Heart right ventricle (tissue), 16 donors: ENCODE measurements at places on chromosomes 13 and 19. TPM values are rescaled to one million over a fixed set of nuclear protein-coding genes. Genes with fewer than 3 reads are reported as not detected.

- H3K4me1 ChIP-seq, result peaks cover 19% of the 10 kb centered on the region
- peak overlapping the region; percentile 44 for H3K4me3 ChIP-seq
- no peaks in the 10 kb centered on the region for H3K36me3 ChIP-seq
- DNase-seq, result no peak
- peaks cover 9% of the 10 kb centered on the region for H3K27me3 ChIP-seq
These were observed 4.9 kb downstream of the REX1BD start for GRCh38 chr19:18593367-18594095.

DNA sequence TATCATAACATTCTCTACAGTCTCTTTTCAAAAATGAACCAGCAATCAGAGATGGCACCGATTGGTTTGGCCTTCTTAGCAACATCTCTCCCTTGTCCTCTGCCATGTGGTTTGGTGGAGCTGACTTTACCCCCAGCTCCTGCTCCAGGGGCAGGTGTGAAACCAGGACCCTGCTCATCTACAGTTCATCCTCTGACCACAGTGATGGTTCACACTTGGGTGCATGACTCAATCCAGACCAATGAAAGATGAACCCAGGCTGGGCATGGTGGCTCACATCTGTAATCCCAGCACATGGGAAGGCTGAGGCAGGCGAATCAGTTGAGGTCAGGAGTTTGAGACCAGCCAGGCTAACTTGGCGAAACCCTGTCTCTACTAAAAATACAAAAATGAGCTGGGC lies 33.6 kb upstream of the FFAR2 start:
- H3K4me1 ChIP-seq, result no peaks in the 10 kb centered on the region
- H3K27me3 ChIP-seq, result no peaks in the 10 kb centered on the region
- H3K36me3 ChIP-seq, result no peaks in the 10 kb centered on the region
- H3K4me3 ChIP-seq, result no peak overlapping the region
- no peak overlapping the region for H3K27ac ChIP-seq

- H3K4me1 ChIP-seq, result no peaks in the 10 kb centered on the region
- H3K27ac ChIP-seq, result no peak overlapping the region
- H3K36me3 ChIP-seq, result no peaks in the 10 kb centered on the region
- no peak for DNase-seq
- no peaks in the 10 kb centered on the region for H3K27me3 ChIP-seq
These were observed 527.5 kb downstream of the DCT start for GRCh38 chr13:93951951-93952350.

DNA sequence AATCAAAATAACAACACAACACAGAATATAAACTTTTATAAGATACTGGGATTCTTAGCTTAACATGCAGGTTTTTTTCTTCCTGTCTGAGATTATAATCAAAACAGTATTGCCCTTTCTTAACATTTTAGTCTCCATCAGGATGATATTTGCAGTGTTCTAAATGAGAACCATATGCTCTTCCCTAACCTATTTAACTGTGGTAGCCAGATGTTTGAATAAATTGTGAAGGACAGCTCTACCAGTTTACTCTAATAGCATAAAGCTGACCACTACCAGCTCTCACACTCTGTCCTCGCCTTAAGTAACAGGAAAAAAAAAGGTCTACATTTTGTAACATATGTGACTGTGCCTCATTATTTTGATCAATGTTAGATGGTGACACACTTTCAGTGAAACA lies 618.7 kb upstream of the SGCG start:
- H3K4me1 ChIP-seq, result no peaks in the 10 kb centered on the region
- H3K4me3 ChIP-seq, result no peak overlapping the region
- no peak overlapping the region for H3K27ac ChIP-seq
- DNase-seq, result no peak
- H3K36me3 ChIP-seq, result no peaks in the 10 kb centered on the region

Gene SPRED3
- polyA plus RNA-seq, result 0.51 TPM

DNA sequence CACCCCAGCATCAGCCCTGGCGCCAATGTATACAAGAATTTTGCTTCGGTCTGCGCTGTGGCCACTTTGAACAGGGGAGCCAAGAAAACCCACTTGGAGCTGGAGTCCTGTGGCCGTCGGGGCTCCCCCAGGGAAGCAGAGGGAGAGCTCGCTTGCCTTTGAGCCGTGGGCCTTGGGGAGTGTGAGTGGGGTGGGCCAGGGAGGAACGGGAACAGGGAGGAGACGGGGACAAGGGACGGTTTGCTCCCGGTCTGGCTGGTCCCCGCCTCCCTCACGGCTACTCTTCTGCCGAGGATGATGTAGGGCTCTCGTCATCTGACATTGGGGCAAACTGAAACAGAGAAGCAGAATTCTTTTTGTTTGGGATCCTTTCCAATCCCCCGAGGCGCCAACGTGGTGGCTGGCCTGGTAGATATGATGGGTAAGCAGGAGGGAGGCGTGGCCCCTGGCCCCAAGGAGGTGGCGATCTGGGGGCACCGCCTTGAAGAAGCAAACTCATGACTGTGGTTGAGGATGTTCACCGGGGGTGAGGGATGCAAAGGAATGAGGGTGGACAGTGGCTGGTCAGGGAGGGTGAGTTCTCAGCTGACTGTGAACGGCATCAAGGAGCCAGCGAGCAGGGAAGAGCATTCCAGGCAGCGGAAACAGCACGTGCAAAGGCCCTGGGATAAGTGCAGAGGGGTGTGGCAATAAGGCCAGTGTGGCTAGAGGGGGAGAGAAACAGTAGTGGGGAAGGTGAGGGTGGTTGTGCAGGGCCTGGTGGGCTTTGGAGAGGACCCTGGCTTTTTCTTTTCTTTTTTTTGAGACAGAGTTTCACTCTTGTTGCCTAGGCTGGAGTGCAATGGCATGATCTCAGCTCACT lies 10.9 kb upstream of the SPC24 start:
- peaks cover 4% of the 10 kb centered on the region for H3K36me3 ChIP-seq
- no peaks in the 10 kb centered on the region for H3K27me3 ChIP-seq
- no peak overlapping the region for H3K4me3 ChIP-seq
- peaks cover 25% of the 10 kb centered on the region for H3K4me1 ChIP-seq

GRCh38 chr19:17807731-17808316 lies 12.9 kb downstream of the B3GNT3 start:
- H3K27ac ChIP-seq, result no peak overlapping the region
- H3K4me3 ChIP-seq, result no peak overlapping the region
- H3K4me1 ChIP-seq, result no peaks in the 10 kb centered on the region
- H3K27me3 ChIP-seq, result no peaks in the 10 kb centered on the region
- DNase-seq, result no peak

Gene IRGC
- polyA plus RNA-seq, result not detected

Gene C19orf67
- not detected for polyA plus RNA-seq

DNA sequence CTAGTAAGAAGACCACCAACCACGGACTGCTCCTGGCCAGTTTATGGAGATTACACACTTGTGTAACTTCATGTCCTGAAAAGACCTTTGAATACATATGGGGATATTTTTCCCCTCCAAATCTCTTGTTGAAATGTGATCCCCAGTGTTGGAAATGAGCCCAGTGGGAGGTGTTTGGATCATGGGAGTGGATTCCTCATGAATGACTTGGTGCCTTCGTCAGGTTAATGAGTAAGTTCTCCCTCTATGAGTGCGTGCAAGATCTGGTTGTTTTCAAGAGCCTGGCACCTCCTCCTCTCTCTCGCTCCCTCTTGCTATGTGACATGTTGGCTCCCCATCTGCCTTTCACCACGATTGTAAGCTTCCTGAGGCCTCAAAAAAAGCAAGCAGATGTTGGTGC lies 769.0 kb upstream of the SLITRK1 start:
- no peaks in the 10 kb centered on the region for H3K36me3 ChIP-seq
- DNase-seq, result no peak
- no peak overlapping the region for H3K27ac ChIP-seq
- H3K4me3 ChIP-seq, result no peak overlapping the region
- no peaks in the 10 kb centered on the region for H3K27me3 ChIP-seq

Gene ACP7
- not detected for polyA plus RNA-seq

GRCh38 chr19:43438291-43439031 lies 23.8 kb downstream of the TEX101 start:
- H3K4me3 ChIP-seq, result no peak overlapping the region
- DNase-seq, result peak; percentile 74
- no peaks in the 10 kb centered on the region for H3K36me3 ChIP-seq
- H3K27me3 ChIP-seq, result no peaks in the 10 kb centered on the region

Gene NALCN
- 0.01 TPM for polyA plus RNA-seq

GRCh38 chr13:42597505-42597904 lies 23.6 kb downstream of the TNFSF11 start:
- H3K4me3 ChIP-seq, result no peak overlapping the region
- peaks cover 9% of the 10 kb centered on the region for H3K4me1 ChIP-seq
- no peak overlapping the region for H3K27ac ChIP-seq
- H3K27me3 ChIP-seq, result no peaks in the 10 kb centered on the region
- H3K36me3 ChIP-seq, result no peaks in the 10 kb centered on the region
- DNase-seq, result no peak

GRCh38 chr13:43269037-43269481 lies 245.7 kb downstream of the DNAJC15 start:
- no peak overlapping the region for H3K27ac ChIP-seq
- peaks cover 20% of the 10 kb centered on the region for H3K4me1 ChIP-seq
- H3K4me3 ChIP-seq, result no peak overlapping the region
- no peaks in the 10 kb centered on the region for H3K36me3 ChIP-seq
- no peaks in the 10 kb centered on the region for H3K27me3 ChIP-seq

DNA sequence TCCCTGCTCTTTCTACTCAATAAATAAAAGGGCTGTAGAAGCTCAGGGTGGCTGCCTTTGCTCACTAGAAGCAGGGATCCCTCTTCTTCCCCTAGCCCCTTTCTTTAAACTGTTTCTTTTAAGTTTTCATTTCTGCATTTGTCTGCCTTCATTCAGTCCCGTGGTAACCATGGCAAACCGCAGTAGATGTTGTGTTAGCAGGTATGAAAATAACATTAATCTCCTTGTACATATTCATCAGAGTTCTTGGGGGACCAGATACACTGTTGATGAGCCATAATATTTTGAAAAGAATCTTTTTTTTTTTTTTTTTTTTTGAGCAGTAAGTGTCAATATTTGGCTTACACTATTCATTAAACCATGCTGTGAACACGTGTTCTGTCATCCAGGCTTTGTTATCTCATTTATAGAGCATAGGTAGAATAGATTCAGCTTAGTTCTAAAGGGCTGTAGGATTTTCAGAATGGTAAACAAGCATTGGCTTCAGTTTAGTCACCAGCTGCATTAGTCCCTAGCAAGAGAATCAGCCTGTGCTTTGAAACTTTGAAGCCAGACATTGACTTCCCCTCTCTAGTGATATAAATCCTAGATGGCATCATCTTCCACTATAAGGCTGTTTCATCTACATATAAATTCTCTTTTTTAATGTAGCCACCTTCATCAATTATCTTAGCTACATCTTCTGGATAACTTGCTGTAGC lies 59.4 kb upstream of the SPRY2 start:
- H3K36me3 ChIP-seq, result no peaks in the 10 kb centered on the region
- H3K27me3 ChIP-seq, result no peaks in the 10 kb centered on the region
- no peak overlapping the region for H3K4me3 ChIP-seq

GRCh38 chr13:45108716-45109101 lies 11.6 kb upstream of the GTF2F2 start:
- H3K4me1 ChIP-seq, result no peaks in the 10 kb centered on the region
- no peaks in the 10 kb centered on the region for H3K27me3 ChIP-seq
- H3K36me3 ChIP-seq, result no peaks in the 10 kb centered on the region
- DNase-seq, result no peak
- H3K4me3 ChIP-seq, result no peak overlapping the region
- H3K27ac ChIP-seq, result no peak overlapping the region

GRCh38 chr19:50897191-50897607 lies 14.0 kb downstream of the KLK4 start:
- H3K36me3 ChIP-seq, result no peaks in the 10 kb centered on the region
- H3K27me3 ChIP-seq, result peaks cover 40% of the 10 kb centered on the region
- no peak overlapping the region for H3K4me3 ChIP-seq
- no peaks in the 10 kb centered on the region for H3K4me1 ChIP-seq
- no peak for DNase-seq
- no peak overlapping the region for H3K27ac ChIP-seq
